Neural crest cell (in vitro differentiated cells): ENCODE measurements at places on chromosomes 2 and 18. TPM values are rescaled to one million over a fixed set of nuclear protein-coding genes. Genes with fewer than 3 reads are reported as not detected.

The DPP4 gene
- 0.82 and 1.6 TPM in 2 replicates for total RNA-seq

The XDH gene
- 0.75 and 1.5 TPM in 2 replicates for total RNA-seq

The REG3G gene
- total RNA-seq: not detected in 2 replicates

The GALNT3 gene
- 3.1 and 3.4 TPM in 2 replicates for total RNA-seq

DNA sequence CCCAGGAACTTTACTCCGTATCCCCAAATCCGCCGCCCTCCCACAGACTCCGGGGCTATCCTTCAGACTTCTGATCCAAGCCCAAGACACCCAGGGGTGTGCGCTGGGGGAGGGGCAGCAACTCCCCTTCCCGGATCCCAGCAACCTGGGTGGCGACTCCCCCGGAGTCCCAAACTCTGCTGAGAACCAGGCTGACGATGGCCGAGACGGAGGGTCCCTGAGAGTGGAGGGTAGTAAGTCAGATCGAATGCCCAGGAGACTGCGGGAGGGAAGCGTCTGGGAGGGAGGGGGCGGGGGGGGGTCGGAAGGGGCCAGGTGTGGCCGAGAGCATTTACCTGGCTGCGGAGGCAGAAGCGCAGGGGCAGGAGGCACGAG, 7.0 kb upstream of the TNS1 start:
- DNase-seq: no peak

DNA sequence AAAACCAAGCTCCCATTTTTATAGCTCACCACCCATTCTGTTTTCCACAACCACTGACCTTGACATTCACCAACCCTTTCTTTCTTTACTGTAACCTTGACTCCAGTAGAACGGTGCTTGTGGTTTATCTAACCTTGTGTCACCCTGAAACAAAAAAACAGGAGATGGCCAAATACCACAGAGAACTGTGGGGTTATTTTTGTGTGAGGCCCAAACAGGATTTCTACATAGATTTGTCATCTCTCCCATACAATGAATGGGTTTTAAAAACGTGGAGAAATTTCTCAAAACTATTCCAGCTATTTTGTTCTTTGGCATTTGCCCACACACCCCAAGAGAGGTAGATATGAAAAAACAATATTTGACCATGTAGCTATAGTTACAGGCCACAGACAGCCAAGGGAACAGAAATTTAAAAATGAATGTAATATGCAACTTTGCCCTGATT, 231.3 kb upstream of the TANK start:
- no peak for DNase-seq
